Activated CD4-positive, alpha-beta T cell treated with anti-CD3 and anti-CD28 coated beads for 4 hours (primary cell): ENCODE measurements at places on chromosomes 12 and 14.

GRCh38 chr12:119642986-119643385 lies 24.9 kb upstream of the PRKAB1 start:
- DNase-seq: no peak

GRCh38 chr14:68450391-68451120 lies 342.3 kb downstream of the ZFP36L1 start:
- no peak for DNase-seq

DNA sequence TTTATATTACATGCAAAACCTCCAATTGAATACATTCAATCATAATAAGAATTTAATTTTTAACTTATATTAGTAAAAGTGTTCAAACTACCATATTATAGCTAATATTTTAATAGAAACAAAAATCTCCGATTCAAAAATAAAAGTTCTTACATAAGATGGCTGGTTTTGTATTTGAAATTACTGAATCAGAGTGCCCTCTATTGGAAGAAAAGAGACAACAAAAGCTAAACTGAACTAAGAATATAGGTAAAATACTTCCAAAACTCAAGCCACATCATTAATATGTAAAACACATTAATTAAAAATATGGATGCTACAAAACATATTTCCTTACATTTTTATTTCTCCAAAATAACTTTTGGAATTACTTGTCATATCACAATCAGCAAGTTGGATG lies 120.3 kb downstream of the GARIN6 start:
- no peak for DNase-seq

DNA sequence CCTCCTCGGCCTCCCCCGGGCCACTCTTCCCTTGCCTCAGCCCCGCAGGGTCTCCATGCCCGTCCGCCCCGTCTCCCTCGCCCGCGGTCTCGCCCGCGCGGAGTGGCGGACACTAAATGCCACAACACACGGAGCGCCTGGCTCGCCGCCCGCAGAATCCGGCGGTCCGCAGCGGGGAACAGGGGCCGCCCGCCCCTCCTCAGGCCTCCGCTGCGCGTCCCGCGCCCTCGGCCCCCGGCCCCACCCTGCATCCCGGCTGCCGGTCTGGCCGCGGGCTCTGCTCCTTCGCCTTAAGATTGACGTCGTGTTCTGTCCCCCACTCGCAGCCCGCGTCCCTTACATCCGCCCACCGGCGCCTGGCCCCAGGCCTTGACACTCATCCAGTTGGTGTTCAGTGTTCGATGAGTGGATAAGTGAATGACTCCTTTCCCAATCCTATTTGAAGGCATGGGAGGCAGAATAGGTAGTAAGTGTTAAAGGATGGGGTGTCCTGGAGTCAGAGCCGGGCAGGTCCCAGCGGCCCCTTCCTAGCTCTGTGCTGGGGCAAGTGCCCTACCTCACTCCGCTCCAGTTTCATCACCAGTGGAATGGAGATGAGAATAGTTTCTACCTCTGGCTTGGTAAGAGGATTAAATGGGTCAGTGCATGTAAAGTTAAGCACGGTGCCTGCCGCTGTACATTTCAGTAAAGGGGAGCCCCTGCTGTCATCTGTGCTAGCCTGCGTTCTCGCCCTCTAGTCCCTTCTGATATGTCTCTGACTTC lies 622 bp downstream of the TECPR2 start:
- peak; percentile 11 for DNase-seq

DNA sequence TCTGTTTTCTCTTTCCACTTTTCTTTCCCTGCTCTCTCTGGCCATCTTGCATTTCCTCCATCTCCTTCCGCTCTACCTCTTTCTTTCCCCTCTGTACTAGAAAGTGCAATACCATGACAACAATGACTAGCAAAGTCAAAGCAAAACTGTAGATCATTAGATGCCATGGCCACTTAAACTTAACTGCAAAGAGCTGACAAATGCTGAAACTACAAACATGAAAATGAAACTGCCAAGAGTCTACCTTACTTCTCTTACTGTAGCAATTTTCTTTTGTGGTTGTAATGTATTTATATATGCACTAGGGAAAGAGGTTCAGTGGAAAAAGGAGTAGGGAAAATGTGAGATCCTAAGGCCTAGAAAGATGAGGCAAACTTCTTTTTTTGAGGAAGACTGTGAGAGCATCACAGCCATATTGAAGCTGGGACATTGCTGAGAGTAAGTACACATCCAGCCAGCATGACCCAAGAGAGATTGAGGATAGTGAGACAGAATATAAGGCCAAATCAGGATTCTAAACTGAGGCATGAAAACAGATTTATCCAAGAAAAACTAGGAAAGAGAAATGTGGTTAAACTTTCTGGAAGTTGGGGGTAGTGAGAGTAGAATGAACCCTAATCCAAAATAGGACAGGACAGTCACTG lies 276.6 kb upstream of the NAV3 start:
- DNase-seq: no peak
